ENCODE measurements at places on chromosomes 6 and 20.

- no peak for DNase-seq
These were observed 42.2 kb downstream of the FLRT3 start for GRCh38 chr20:14295238-14295637.

GRCh38 chr6:170037541-170038250, 253.2 kb downstream of the DLL1 start:
- DNase-seq = no peak

- DNase-seq = no peak
These were observed 4.4 kb upstream of the CCDC28A start for GRCh38 chr6:138769102-138769676.

DNA sequence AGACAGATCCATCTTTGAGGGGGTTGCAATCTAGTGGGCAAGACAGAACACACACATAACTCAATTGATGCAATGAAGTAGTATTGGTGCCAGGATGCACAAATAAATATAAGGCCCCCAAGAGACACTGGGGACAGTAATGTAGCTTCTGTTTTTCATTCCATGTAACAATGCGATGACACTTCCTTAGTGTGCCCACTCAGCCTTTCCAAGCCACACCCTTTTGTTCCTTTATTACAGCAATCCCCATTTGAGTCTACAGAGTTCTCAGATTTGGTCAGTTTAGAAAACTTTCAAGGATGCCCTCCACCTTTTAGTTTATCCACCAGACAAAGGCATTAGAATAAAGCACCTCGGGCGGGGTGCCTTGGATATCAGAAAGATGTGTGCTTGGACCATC, 15.5 kb downstream of the TGM3 start:
- DNase-seq = no peak

- DNase-seq = no peak
These were observed 91.8 kb upstream of the CNKSR3 start for GRCh38 chr6:154602296-154602695.

DNA sequence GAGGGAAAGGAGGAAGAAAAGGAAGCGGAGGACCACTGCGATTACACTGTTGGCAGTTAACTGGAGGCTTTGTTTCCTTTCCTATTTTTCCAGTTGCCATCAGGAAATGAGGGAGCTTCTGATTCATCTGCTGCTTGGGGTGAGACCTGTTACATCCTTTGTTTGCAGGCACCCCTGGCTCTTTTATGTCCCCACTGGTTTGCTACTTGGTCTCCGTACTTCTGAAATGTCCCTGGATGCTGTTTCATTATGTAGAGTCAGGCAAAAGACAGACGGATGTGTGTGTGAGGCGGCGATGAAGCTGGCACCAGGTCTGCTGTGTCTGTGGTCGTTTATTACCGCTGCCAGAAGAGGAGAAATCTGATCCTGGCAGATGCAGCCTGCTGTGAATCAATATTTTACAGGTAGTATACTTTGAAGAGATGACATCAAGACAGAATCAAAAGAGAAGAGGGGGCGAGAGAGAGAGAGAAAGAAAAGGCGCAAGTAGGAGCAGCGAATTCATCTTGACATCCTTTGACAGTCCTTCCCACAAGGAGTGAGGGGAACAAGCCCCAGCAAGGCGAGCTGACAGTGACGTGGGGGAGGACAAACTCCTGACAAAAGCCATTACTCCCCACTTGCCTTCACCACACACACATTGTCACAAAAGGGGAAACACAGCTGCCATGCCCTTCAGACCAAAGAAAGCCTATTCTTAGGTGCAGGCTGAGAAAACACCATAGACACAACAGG, 145.9 kb upstream of the FBXL4 start:
- DNase-seq = no peak

GRCh38 chr6:1435806-1436205, 46.4 kb downstream of the FOXF2 start:
- no peak for DNase-seq

GRCh38 chr6:10801224-10801848, 37.0 kb downstream of the MAK start:
- DNase-seq = peak; percentile 35

- DNase-seq = no peak
These were observed 8.6 kb downstream of the BMP7 start for GRCh38 chr20:57257701-57258453.

DNA sequence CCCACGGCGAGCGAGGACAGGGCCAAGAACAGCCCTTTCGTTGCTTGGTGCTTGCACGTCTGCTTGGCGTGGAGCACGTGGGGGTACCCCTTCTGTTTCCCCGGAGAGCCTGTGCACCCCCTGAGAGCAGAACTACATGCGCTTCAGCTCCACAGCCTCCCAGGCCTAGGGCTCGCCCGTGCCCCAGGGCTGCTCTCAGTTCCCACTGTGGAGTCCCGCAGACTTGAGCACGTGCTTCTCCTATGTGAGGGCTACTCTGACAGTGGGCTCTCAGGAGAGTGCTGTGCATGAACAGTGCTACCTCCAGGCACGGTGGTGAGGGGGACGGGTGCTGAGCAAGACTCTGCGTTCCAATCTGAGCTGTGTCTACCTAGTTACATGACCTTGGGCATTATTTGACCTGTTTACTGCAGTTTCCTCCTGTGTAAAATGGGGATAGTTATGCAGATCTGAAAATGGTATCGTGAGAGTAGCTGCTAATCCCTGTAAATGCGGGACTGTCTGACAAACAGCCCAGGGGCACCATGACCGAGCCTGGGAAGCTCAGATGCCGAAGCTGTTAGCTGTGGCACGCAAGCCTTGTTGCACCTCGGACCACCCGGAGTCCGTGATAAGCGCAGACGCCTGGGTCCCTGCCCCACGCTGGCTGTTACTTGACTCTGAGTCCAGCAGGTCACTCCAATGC, 82.4 kb downstream of the IRF4 start:
- no peak for DNase-seq

- no peak for DNase-seq
These were observed 17.5 kb downstream of the KIAA1755 start for GRCh38 chr20:38242848-38243708.

DNA sequence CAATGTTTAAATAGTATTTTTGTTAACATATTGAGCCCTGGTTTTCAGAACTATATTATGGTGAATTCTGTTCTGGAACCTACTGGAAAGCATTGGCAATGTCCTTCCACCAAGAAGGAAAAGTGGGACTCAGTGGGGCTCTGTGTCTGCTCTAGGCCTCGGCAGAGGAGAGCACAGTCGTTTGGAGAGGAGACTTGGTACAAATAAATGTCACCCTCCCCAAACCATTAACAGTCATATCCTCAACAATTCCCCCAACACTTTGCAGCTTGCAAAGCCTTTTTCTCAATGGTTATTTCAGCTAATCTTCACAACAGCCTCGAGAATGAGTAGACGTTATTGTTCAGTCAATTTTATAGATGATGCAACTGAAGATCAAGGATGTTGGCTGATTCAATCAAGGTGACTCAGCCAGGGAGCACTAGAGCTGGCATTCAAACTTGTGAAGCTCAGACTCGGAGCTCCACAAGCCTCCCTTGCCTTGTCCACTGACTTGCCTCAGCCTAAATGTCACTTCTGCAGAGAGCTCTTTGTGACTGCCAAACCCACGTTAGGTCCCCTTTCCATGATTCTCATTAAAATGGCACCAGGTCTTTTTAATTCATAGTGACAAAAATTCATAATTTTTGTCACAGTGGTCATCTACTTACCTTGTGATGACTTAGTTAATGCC, 60.6 kb downstream of the TOX2 start:
- no peak for DNase-seq

- no peak for DNase-seq
These were observed 72.9 kb upstream of the GLP1R start for GRCh38 chr6:38975621-38976049.

DNA sequence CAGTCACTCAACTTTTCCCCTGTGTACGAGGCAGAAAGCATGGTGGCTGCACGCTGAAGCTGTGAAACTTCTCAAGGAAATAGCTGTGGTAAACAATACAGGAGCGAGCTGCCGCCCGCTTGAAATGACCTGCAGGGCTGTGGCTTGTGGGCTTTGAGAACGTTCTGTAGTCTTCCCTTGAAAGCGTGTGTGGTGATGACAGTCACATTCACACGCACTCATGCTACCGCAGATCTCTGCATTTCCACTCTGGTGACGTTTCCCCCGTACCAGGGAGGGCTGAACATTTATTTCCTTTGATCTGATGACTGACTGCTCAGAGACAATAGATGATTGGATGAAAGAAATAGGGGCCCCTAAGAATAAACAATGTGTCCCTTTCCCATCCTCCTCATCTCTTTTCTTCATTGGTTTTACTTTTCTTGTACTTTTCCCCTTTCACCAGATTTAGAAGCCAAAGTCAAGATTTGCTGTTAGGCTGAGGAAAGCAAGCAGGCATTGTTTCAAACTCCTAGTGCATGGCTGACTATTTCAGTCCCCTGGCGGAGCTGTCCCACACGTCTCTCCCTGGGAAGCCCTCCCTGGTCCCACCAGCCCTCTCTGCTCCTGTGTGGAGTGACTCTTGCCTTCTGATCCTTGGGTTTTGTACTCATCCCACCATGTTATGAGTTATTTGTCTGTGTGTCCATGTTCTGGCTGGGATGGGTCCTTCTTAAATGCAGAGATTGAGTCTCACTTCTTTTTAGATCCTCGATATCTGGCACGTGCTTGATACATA, 3.9 kb downstream of the SYTL3 start:
- peak; percentile 74 for DNase-seq

- DNase-seq = no peak
These were observed 9.8 kb downstream of the SYNGAP1 start for GRCh38 chr6:33429750-33430052.

- no peak for DNase-seq
These were observed 675 bp upstream of the TRERF1 start for GRCh38 chr6:42452171-42453030.

GRCh38 chr20:43171930-43172329, 17.8 kb downstream of the PTPRT start:
- DNase-seq = no peak

GRCh38 chr20:37890643-37891042, 12.3 kb upstream of the VSTM2L start:
- DNase-seq = no peak

GRCh38 chr6:11397622-11398450, 139.7 kb upstream of the TMEM170B start:
- DNase-seq = no peak

DNA sequence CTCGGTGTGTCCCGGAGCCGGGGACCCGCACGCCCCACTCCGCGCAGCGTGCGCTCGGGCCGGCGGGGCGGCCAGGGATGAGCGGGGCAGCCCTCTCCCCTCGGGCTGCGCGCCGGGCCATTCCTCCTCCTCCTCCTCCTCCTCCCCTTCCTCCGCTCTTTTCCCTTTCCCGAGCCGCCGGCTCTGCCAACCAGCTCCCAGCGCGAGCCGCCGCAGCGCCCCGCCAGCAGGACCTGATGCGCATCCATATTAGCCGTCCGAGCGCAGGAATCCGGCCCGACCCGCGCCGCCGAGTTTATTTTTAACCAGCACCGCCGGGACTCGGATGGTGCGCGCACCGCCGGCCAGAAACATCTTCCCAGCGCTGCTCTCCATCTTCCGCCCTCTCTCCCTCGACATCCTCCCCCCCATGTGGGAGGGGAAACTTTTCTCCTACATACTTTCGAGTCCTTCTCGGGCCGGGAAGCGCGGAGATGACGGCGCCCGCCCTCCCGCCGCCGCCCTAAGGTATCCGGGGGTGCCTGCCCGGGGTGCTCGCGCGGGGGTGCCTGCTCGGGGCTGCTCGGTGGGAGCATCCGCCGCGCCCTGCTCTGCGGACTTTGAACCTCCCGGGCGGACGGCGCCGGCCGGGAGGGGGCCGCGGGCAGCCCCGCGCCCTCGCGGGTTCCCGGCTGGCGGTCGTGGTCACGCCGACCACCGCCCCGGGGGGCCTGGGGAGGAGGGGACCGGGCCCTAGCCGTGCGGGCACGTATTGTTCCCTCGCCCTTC, 619 bp downstream of the RREB1 start:
- DNase-seq = no peak

GRCh38 chr20:52895235-52895634, 76.9 kb upstream of the TSHZ2 start:
- DNase-seq = no peak

DNA sequence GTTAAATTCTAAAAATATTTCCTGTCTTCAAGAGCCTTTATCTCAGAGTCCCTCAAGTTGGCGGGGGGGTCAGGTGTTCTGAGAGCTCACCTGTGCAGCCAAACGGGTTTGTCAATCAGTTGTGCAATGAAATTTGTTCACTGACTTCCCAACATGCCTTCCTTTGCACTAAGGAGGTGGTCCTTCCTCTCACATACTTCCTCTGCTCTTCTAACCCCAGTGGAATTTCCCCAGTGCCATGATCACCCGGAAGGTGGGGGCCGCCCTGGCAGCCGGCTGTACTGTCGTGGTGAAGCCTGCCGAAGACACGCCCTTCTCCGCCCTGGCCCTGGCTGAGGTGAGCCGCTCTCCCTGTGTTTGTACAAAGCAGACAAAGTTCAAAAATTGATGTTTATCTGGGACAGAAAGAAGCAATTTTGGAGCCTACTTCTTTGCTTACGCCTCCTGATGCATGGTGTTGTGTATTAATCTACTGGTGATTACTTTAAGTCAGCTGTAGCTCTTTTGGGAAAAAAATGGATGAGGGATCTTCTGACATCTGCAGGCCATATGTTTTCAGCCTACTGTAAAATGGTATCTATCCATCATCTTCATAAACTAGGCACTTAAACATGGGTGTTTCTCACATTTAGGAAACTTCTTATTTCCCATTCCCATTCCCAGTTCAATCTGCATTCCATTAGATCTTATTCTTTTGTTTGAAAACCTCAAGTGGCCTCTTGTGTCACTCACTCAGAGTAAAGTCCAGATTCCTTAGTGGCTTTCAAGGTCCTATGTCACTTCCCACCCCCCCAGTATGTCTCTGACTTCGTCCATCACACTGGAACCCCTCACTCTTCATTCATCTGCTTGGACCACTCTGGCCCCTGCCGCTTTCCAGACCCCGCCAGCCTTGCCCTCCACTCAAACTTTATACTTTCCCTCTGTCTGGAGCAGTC, 10.1 kb downstream of the ALDH5A1 start:
- DNase-seq = no peak

GRCh38 chr6:38570750-38571149, 69.0 kb downstream of the BTBD9 start:
- no peak for DNase-seq

DNA sequence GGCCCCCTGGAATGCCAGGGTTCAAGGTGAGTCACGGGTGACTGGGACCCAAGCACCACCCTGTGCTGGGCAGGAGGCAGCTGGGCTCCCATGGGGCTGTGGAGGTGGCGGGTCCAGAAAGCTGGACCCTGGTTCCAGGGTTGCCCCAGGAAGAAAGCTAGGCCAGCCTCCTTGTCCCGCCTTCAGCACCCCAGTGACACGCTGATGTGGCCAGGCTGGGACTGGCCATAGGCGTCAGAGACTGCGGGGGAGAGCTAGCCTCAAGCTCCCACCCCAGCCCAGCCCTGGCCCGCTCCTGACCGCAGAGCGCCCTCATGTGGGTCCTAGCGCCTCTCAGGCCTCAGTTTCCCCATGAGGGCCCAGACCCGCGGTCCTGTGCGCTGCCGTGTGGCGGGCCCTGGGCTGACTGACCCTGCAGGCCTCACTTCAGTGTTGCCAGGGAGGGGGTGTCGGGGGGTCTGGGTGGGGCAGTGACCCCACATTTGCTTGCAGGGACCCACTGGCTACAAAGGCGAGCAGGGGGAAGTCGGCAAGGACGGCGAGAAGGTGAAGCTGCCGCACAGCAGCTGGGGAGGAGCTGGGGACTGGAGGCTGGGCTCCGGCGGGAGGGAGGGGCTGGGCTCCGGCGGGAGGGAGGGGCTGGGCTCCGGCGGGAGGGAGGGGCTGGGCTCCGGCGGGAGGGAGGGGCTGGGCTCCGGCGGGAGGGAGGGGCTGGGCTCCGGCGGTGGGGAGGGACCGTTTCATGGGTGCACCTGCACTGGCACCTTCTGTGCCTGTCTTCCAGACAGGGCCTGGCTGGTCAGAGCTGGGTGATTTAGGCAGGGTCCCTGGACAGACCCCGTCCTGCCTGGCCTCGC, 7.9 kb downstream of the COL9A3 start:
- no peak for DNase-seq

GRCh38 chr6:125667326-125667725, 82.1 kb upstream of the HEY2 start:
- DNase-seq = no peak

Data from stimulated activated CD8-positive, alpha-beta memory T cell treated with anti-CD3 and anti-CD28 coated beads, Interleukin-15, amount 100 ng/mL, for 1 hour (primary cell).